ENCODE measurements at places on chromosomes 7 and 10. TPM values are rescaled to one million over a fixed set of nuclear protein-coding genes. Genes with fewer than 3 reads are reported as not detected.

The UPK3BL2 gene
- total RNA-seq = not detected

The ZNF775 gene
- 3.4 TPM for total RNA-seq

The NPY gene
- not detected for total RNA-seq

The CFAP69 gene
- total RNA-seq = 2.1 TPM

The PRSS1 gene
- total RNA-seq = not detected

The TMEM184A gene
- total RNA-seq = 0.10 TPM

The RNF148 gene
- not detected for total RNA-seq

DNA sequence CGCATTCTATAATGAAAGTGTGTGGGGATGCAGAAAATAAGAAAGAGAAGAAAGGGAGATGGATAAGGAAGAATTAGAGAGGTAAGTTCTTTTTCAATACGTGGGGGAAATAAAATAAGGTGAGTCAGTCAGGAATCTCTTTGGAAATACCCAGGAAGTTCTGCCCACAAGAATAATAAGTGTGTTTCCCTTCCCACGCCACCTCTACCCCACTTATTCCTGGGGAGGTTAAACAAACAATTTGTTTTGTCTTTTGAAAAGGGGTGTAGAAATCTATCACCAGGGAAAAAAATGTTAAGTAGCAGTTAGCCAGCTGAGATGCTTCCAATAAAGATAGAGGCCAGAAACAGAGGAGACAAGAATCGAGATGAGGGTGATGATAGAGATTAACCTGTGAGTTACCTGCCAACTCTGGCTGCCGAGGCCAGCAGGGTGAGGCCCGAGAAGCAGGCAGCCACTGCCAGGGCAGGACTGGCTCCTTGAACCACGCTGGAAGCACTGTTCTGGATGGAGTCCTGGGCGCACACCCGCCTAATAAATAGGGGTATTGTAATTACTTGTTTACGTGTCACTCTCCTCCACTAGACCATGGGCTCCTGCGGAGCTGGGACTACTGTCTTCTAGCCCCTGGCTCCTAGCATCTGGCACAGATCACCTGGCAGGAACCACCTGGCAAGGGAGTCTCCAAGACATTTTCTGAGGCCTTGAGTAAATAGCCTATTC lies 191.3 kb downstream of the FGFR2 start:
- DNase-seq = no peak

DNA sequence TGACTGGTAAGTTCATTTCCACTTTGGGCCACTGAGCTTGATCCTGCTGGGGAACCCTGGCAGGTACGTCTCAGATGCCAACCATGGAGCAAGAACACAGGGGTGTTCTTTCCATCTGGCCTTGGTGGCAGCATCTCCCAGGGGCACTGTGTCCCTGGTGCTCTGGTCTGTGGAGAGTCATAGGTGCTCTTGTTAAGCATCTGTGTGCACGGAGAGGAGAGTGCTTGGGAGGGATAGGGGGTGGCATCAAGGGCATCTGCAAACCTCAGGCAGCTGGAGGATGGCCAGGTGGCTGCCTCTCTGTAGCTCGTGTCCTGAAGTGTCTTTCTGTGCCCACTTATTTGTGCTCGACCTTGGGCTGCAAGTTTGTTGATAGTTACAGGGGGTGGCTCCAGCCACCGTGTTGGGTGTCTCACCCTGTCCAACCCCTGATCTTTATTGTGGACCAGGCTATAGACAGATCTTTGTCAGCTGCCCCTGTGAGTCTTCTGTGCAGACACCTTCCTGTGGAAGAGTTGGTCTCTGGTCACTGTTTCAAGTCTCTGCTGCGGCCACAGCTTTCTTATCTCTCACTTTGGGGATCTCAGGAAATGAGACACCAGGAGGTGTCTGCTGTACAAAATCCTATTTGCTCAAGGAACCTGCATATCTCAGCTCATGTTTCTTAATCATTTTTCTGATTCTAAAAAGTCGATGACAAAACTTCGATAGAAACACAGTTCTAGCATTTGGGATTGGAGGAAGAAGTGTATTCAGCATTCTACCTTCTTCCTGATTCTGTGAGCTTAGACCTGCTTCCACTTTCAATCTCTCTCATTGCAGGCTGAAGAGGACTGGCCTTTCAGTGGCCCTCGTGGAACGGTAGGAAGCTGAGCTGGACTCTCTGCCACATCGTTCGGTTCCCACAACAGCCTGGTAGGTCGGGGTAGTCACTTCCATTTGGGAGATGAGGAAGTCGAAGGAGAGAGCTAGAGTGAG lies 17.2 kb upstream of the GIMAP8 start:
- no peak for DNase-seq

GRCh38 chr7:130500463-130500862 lies 8.6 kb downstream of the MEST start:
- no peak for DNase-seq

- no peak for DNase-seq
Observed at GRCh38 chr10:73731588-73732375, 12.4 kb upstream of the SEC24C start.

DNA sequence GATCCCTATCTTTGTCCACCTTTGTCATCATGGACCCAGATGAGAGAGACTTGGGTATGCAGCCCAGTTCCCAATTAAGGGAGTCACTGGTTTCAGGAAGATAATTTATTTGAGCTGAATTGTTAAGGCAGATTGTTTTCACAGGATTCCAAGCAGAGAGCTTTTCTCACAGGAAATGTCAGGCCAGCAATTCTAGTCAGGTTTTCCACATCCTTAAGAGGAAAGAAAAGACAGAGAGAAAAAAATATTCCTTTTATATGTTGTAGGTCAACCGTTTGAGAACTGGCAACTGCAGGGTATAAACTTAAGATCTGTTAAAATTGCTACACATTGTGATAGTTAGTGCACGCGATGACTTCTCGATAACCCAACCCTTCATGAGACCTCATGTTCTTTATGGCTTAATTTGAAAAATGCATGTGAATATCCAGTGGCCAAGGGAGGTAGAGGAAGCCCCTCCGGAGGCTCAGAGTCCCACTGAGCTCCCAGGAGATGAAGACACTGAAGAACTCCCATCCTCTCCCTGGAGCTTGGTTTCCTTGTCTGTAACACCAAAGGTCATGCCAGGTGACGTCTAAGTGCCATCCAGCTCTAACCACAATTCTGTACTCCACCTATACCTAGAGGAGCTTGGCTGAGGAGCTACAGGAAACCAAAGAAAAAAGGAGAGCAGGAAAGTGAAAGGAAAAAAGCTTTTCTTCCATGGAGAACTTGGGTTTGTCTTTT lies 45.6 kb downstream of the MINDY4 start:
- DNase-seq = no peak

- DNase-seq = no peak
Observed at GRCh38 chr10:88660598-88660884, 3.7 kb upstream of the LIPF start.

GRCh38 chr10:3963191-3963673 lies 178.2 kb upstream of the KLF6 start:
- no peak for DNase-seq

- DNase-seq = peak; percentile 10
Observed at GRCh38 chr10:101695404-101695890, 477 bp upstream of the FBXW4 start.

DNA sequence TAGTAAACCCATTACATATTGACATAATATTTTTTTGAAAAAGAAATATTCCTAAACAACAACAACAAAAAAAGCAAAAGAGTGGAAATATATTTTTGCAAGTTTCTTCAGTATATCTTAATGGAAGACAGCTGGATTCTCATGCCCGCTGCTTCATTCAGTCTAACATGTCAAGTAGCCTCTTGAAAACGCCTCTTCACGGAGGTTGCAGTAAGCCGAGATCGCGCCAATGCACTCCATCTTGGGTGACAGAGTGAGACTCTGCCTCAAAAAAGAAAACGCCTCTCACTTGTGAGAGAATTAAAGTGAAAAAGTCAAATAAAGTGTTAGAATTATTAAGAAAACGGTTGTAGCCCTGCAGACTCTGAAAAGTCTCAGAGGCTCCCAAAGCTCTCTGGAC lies 1.3 kb downstream of the CUTC start:
- no peak for DNase-seq

- DNase-seq = no peak
Observed at GRCh38 chr7:17027143-17027788, 145.5 kb upstream of the AGR3 start.

DNA sequence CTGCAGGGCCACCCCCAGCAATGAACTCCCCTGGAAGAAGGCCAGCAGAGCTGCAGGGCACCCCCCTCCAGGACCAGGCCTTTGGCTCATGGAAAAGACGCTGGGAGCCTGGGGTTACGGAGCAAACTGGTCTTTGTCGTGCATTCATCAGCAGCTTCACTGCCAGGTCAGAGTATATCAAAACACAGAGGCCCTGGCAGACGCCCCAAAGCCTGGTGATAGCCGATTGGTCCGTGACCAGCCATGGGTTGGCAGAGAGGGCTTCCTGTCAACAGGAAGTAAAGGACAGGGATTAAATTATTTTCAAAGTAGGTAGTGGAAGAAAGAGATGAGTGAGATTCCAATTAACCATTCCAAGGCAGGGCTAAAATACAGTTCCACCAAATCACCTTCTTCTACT lies 9.0 kb downstream of the PRKAG2 start:
- DNase-seq = no peak

DNA sequence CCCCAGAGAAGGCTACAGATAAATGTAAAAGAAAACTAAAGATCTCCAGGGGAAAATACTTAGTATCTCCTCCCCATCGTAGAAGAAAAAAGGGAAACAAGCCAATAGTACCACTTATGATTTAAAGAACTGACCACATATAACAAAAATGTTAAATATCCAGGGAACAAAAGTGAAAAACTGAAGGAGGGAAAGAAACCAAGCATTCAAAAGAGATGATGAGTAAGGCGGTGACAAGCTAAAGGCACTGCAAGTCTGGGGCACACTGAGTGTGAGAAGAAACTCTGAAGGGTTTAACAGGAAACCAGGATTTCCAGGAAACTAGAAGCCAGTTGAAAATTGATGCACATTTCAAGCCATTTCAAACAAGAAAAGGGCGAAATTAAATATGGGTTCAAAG lies 226.3 kb downstream of the AHR start:
- DNase-seq = no peak

- DNase-seq = no peak
Observed at GRCh38 chr10:124649214-124649613, 95.0 kb downstream of the FAM53B start.

GRCh38 chr7:3028071-3028757 lies 15.5 kb downstream of the CARD11 start:
- peak; percentile 83 for DNase-seq

DNA sequence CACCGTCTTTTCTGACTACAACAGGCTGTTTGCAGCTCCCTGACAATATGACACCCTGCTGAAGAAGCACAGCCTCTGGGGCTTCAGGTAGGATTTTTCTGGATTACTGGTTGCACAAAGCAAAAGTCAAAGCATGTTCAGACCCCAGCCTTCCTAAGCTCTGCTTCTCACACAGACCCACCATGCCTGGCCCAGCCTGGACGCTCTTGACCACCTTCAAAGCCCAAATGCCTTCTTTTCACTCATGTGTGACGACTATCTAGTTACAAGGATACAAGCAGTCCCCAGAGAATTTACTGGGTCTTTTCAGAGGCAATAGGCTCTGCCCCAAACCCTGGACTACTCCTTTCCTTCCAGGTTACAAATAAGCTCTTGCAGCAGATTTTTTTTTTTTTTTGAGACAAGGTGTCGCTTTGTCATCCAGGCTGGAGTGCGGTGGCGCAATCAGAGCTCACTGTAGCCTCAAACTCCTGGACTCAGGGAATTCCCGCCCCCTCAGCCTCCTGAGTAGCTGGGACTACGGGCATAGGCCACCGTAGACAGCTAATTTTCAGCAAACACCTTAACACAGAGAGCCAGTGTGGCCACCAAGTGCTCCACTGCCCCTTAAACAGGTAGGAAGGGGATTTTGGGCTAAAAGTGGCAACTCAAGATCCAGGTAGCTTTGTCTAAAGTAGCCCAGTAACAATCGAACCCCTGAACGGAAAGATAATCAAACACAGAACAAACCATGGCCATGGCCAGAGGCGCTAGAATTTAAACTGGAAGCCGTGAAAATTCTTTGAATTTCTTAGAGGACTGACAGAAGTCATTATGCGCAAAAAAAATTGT lies 16.2 kb downstream of the SVIL start:
- DNase-seq = peak; percentile 44

DNA sequence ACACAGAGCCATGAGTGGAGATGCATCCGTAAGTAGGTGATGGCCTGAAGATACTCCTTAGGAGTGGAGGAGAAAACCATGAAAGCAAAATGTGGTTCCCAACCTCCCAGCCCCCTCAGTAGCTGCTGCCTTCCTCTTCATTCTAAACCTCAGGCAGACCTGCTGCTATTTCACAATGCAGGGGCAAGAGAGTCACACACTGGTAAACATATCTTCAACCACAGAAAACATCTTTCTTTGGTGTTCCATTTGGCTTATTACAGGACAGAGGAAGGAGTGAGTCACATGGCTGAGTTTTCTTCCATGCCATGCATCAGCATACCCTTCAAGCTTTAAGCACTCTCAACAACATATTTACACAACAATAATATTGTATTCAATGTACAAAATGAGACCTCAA lies 342.1 kb downstream of the BMPER start:
- DNase-seq = peak; percentile 80

DNA sequence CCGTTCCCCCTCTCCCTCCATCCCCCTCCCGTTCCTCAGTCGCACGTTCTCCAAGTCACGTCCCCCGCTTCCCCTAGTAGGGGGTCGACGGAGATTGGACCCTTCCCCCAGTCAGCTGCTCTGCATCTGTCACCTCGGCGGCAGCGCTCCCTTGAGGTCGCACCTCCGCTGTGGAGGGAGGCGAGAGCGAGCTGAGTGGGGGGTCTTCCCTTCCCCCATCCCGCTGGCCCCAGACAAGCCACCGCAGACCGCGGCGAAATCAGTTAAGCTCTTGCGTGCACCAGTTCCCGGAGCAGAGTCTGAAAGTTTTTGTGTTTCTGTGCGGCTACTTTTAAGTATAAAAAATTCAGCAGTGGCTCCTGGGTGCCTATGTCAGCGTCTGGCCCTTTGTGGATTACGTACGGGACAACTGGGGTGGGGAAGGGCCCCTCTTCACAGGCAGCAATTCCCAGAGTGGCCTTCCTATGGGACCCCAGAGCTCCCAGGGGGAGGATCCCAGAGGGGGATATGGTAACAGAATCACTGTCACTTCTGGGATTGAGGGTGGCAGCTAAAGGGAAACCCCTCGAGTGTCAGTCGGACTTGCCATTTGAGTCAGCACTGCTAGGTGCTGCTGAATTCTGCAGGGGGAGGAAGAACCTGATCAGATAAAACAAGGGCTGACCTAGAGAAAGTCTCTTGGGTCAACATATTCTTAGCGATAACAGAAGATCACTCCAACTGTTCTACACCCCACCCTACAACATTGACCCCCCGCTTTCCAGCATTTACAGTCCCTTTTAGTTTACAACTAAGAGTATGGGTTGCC lies 12.5 kb upstream of the DDIT4 start:
- DNase-seq = peak; percentile 70

All from RPMI7951 (cell line).